Caki2 (cell line): ENCODE measurements at places on chromosomes 2 and 18. TPM values are rescaled to one million over a fixed set of nuclear protein-coding genes. Genes with fewer than 3 reads are reported as not detected.

Gene ALLC
- not detected in 2 replicates for total RNA-seq

Gene PROC
- 0.44 and 1.7 TPM in 2 replicates for total RNA-seq

Gene GRP
- total RNA-seq: not detected in 2 replicates

Gene ST6GAL2
- not detected in 2 replicates for total RNA-seq

Gene SNRNP27
- total RNA-seq: 79.2 and 99.1 TPM in 2 replicates

Gene CDK15
- 0.12 and 0.27 TPM in 2 replicates for total RNA-seq

Gene CYRIA
- 10.7 TPM in 2 replicates for total RNA-seq

Gene MAIP1
- total RNA-seq: 22.1 and 32.5 TPM in 2 replicates

Gene SCN1A
- total RNA-seq: 0.03 TPM in 1 of 2 replicates, not detected in the other

Gene EFHD1
- 0.57 TPM in 1 of 2 replicates, not detected in the other for total RNA-seq

Gene DOK6
- total RNA-seq: 0.09 and 0.30 TPM in 2 replicates

Gene RBM45
- 23.3 and 23.5 TPM in 2 replicates for total RNA-seq

Gene ASTL
- total RNA-seq: not detected in 2 replicates

Gene MAPRE3
- 25.9 and 33.5 TPM in 2 replicates for total RNA-seq

Gene CERKL
- total RNA-seq: 0.52 and 1.6 TPM in 2 replicates

DNA sequence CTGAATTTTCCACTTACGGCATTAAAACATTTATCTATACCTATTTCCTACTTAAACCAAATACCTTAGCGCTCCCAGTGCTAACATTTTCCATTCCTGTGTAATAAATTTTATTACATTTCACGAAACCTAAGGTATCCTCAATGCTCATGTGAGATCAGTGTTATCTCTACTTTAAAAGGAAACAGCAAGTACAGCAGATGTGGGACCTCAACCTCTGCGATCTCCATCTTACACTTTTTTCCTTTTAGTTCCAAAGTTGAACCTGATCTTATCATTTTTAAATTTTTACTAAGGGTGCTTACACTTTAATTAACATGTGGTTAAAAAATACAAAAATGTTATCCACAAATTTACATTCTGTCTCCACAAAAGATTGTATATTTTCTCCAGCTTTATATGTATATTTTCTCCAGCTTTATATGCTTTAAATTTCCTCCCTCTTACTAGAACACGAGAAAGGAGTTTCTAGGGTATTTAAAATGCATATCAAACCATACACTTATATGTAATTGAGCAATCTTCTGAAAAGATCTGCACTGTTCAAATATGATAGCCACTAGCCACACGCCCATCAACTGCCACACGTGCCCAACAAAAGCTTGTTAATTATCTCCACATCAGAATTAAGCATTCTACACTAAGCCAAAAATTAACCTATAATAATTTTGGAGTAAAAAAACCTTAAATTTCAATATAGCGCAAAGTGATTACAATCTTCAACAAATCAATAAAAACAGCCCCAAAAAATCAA lies 38.1 kb downstream of the MBOAT2 start:
- DNase-seq: no peak

DNA sequence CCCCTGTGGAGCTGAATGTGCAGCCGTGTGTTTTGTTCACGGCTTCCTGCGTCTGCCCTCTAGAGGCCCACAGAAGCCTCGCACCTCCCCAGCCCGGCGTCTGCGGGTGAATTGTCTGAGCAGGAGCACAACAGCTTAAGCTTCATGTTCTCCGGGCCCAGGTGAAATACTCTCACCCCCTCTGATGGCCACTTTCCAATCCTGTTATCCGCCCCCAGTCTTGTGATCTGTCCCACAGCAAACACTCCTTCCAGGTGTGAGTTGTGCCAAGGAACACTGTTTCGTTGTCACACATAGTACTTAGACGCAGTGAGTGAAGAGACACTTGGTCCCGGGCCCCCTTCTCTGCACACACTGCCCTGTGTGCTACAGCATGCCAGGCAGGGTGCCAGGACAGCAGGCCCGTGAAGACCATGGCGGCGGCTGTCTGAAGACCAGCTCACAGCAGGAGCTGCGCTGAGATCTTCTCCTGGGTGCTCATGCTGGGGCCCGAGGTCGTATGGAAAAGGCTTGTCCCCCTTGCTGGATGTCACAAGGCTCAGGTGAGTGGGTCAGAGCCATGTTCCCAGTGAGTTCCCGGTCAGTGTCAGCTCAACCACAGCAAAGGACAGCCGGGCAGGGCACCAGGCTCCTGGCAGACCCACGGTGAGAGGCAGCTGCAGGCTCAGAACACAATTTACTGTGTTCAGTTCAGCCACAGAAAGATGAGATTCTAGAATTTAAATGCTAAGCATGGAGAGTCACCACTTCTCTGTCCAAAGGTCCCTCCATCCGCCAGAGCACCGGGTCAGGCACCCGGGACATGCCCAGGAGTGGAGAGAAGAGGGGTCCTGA lies 6.8 kb upstream of the PXDN start:
- peak; percentile 61 for DNase-seq

DNA sequence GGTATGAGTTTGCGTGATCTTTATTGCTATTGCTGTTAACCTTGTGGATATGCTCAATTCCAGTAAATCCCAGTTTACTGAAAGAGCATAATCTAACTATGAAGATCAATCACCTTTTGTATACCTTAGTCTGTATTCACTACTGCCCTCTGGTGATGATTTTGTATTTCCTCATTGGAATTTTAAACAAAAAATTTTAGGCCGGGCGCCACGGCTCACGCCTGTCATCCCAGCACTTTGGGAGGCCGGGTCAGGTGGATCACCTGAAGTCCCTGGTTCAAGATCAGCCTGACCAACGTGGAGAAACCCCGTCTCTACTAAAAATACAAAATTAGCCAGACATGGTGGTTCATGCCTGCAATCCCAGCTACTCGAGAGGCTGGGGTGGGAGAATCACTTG lies 5.1 kb downstream of the COMMD1 start:
- no peak for DNase-seq

DNA sequence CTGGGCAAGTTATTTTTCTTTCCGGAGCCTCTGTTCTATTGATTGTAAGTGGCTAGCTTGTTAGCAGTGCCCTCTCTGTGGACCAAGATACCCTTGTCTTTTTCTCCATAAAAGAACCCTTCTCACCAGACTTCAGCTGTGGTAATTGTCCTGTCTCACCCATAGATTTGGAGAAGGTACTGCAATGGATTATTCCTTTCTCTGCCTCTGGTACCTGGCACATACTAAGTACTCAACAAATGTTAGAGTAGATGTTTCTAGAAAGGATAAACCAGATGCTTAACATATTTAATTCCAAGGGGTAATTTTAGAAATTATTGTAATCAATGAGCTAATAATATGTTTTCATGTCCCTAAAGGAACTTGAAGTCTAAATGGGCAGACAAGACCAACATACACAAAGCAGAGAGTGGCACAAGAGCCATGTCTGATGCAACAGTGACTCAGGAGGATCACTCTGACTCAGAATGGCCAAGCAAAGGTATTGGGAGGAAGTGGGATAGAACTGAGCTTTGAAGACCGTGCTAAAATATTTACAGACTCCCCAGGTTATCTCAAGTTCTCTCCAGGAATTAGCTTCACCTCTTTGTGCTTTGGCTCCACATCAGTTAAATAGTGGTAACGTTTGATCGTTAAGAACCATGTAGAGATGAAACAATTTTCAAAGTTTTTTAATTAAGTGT lies 129.7 kb upstream of the OSR1 start:
- DNase-seq: peak; percentile 47

DNA sequence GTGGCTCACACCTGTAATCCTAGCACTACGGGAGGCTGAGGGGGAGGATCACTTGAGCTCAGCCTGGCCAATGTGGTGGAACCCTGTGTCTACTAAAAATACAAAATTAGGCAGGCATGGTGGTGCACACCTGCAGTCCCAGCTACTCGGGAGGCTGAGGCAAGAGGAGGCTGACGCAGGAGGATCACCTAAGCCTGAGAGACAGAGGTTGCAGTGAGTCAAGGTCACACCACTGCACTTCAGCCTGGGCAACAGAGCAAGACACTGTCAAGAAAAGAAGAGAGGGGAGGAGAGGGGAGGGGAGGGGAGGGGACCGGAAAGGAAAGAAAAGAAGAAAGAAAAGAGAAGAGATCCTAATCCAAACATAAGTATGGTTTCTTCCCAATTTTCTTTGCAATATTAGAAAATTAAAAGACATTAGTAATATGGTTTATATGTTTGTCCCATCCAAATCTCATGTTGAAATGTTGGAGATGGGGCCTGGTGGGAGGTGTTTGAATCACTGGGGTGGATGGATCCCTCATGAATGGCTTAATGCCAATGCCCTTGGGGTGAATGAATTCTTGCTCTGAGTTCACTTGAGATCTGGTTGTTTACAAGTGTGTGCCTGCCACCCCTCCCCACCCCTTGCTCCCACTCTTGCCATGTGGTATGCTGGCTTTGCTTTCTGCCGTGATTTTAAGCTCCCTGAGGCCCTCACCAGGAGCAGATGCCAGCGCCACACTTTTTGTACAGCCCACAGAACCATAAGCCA lies 50.7 kb downstream of the TRIP12 start:
- DNase-seq: no peak

DNA sequence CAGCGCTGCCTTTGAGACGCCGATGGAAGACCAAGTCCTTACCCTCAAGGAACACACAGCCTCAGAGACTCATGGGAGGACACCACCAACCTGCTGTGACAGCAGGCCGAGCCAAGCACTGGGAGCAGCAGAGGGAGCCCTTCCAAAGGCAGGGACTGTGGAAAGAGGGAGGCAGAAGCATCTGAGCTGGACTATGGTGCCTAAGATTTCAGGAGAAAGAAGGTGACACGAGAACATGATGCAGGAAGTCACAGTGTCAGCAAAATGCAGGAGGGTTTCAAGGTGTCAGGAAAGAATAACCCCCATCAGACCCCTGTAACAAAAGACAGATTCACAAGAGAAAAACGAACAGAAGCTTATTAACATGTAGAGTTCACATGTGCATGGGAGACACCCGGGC lies 24.2 kb upstream of the COX7A2L start:
- no peak for DNase-seq

DNA sequence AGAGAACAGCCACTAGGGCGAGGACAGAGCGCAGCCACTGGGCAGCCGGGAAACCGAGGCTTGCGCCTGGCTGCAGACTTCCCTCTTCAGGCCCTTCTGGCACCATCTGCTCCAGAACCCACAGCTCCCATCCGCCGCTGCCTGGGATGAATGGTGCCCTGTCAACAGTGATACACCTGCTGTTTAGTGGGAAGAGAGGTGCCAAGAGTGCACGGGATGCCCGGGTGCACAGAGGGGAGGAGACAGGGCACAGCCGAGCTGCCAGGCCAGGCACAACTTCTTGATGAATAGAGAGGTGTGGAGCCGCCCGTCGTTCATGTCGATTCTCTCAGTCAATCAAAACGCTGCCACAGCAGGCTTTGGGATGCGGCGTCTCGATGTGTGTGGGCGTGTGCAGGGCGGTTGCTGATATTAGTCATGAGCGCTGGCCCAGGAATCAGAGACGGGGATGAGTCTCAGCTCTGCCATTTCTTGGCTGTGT lies 39.5 kb downstream of the RRM2 start:
- no peak for DNase-seq

DNA sequence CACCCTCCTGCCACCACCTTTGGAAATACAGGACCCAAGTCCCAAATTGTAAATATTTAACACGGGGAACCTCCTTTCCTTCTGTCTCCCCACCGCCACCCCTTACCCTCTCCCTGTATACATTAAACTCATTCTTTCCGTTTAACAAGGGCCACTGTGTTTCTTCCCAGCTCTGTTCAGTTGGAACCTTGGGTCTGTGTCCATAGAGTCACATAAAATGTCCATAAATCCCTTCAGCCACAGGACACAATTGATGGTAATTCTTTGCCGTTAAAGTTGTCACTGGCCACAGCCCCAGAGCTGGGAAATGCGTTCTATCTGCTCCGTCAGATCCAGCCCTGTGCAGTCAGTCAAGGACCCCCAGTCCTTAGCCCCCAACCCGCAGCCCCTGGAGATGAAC lies 49.9 kb upstream of the FZD7 start:
- DNase-seq: no peak

DNA sequence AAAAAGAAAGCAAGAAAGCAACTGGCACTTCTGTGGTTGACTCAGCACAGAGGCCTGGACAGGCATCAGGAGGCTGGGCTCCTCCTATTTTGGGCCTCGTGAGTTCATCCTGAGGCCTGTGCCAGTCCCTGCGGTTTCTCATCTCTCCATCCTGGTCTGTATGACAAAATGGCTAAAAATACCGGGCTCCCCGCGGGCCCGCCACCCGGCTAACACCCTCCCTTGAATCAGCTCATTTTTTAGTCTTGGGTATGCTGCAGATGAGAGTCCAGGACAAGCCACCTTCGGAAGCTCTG lies 62.3 kb upstream of the YWHAQ start:
- DNase-seq: no peak

GRCh38 chr2:238803996-238804870 lies 43.7 kb upstream of the TWIST2 start:
- no peak for DNase-seq

DNA sequence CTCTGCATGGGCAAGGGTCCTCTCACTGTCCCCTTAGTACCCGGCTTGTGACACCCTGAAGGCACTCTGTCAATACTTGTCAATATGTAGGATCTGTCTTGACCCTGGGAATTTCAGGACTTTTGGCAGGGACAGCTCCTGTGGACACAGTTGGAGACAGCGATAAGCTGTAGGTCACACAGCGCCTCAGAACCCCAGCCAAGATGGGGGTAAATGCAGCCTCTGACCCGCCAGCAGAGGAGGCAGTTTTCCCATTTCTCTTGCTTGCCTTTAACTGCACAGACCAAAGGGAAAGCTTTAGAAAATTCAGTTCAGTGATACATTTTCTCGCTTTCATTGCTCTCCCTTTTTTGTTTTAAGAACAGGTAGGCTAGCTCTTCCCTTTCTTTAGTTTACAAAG lies 54.8 kb upstream of the KLHL29 start:
- DNase-seq: no peak

GRCh38 chr2:233455491-233455890 lies 101.2 kb downstream of the DGKD start:
- no peak for DNase-seq

DNA sequence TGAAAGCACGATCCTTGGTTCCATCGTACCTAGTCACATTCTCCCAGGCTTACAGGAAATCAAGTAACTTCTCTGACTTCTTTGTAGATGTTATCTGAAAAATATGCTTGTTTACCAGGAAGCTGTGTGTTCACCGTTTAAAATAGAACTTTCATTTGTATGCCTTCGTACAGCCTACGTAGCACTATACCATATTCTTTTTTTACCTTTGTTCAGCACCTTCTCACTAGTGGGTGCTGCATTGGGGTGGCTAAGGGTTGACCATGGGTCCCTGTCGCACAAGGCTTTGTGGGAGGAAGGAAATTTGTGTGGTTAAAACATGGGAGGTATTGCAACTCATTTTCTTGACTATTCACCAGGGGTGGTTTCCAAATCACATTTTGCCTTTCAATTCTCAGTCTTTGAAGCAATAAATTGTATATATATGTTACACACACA lies 16.6 kb downstream of the MALT1 start:
- DNase-seq: no peak

DNA sequence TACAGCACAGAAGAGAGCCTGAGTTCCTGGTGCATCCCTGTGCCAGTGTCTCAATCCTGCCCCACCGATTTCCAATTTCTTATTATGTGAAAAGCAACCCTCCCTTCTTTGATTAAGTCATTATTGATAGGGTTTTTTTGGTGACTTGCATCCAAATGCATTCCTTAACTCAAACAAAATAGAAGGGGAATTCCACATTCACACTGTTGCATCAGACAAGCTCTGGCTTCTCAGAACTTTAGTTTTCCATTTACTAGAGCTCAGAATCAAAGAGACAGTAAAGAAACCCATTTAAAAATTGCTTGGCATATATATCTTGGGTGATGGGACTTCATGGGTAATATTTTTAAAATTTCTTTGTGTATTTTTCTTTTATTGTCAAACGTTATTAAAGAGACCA lies 13.8 kb upstream of the TMEM200C start:
- DNase-seq: no peak

- DNase-seq: no peak
These were observed 122.0 kb upstream of the RNU4ATAC start for GRCh38 chr2:121408641-121409040.

GRCh38 chr2:187581125-187581896 lies 27.1 kb upstream of the TFPI start:
- DNase-seq: peak; percentile 37
